ENCODE measurements at places on chromosomes 12 and 14.

DNA sequence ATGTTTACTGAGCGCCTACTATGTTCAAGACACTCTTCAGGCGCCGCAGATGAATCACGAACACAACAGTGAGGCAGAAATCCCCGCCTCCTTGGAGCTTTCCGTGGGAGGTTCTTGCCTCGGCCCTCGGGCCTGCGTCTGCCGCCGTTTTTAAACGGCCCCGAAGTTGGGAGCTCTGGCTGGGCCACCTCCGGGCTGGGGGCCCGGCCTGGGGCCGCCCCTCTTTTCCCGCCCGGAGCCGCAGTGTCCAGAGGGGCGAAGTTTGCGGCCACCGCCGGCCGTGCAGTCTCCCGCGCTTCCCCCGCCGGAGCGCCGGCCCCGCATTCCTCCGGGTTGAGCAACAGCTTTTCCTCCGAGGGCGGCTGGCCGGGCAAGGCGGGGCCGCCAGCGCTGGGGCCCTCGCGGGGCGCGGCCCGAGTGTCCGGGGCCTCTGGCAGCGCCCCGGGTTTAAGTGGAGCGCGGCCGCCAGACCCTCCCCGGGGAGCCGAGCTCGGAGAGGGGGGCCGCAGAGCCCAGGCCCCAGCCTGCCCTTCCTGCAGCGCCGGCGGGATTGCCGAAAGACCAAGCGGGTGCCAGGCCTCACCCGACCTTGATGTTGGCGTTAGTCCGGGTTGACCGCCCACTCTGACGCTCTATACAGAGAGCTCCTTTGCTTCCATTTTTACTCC, 18.7 kb upstream of the CTDSP2 start:
- peak; percentile 43 for DNase-seq

- DNase-seq, result no peak
Measured at GRCh38 chr12:82896979-82897378, 210.3 kb downstream of the TMTC2 start.

GRCh38 chr12:120817559-120818330, 86.4 kb downstream of the SPPL3 start:
- DNase-seq, result no peak

- no peak for DNase-seq
Measured at GRCh38 chr12:51976376-51977160, 25.1 kb downstream of the ACVR1B start.

- DNase-seq, result no peak
Measured at GRCh38 chr12:46265734-46266133, 3.1 kb downstream of the SLC38A1 start.

DNA sequence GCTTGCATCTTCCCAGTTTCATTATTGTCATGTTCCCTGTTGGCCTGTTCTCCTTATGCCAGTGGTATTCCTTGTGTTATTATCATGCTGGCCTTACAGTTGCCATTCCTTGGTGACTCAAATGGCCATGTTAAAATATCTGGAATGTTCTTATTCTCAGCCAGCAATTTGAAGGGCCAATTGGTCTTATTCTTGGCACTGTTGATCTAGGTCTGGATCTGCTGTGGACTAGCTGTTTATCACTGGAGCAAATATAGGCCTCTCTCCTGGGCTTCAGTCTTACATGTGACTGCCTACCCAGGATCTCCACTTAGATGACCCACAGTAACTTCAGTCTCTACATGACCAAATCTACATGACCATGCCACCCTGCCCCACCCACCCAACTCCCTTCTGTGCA, 5.4 kb downstream of the CIPC start:
- DNase-seq, result no peak

Data from stimulated activated CD8-positive, alpha-beta memory T cell treated with anti-CD3 and anti-CD28 coated beads, Interleukin-2, amount 100 ng/mL, for 48 hours (primary cell).